ENCODE measurements at places on chromosomes 1 and 21. TPM values are rescaled to one million over a fixed set of nuclear protein-coding genes. Genes with fewer than 3 reads are reported as not detected.

Gene GBP5
- not detected for total RNA-seq

Gene TEX38
- total RNA-seq, result not detected

Gene ARHGAP29
- total RNA-seq, result 49.7 TPM

Gene CSMD2
- total RNA-seq, result 0.13 TPM

Gene HTR1D
- under 0.01 TPM for total RNA-seq

Gene DCST1
- not detected for total RNA-seq

Gene RSPH1
- not detected for total RNA-seq

Gene ADORA3
- total RNA-seq, result not detected

Gene SLAMF6
- not detected for total RNA-seq

Gene NBPF4
- not detected for total RNA-seq

Gene NUP210L
- not detected for total RNA-seq

Gene SPRR5
- not detected for total RNA-seq

Gene ZNF593OS
- total RNA-seq, result not detected

Gene SRSF4
- total RNA-seq, result 26.4 TPM

Gene LRRC8C
- 8.0 TPM for total RNA-seq

Gene CD247
- 0.25 TPM for total RNA-seq

Gene CDCA8
- total RNA-seq, result 2.2 TPM

Measured in mesangial cell (primary cell).